ENCODE measurements at places on chromosomes 2 and 18.

DNA sequence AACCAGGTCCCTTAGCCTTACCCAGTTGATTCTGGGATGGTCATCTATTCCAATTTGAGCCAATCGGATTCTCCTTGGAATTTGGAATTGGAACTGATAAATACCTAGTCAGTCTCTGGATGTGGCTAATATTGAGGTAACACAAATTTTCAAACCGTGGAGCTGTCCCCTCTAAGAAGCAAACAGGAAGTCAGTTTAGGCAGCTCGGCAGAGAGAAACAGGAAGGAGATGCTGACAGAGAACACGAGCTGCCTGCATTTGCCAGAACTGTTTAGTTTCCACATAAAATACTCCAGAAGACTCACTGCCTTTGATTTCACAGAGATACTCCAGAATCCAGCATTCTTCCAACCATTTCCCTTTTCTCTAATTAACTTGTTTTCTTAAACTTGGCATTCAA, 1024.9 kb downstream of the BCL11A start:
- no peak for DNase-seq

DNA sequence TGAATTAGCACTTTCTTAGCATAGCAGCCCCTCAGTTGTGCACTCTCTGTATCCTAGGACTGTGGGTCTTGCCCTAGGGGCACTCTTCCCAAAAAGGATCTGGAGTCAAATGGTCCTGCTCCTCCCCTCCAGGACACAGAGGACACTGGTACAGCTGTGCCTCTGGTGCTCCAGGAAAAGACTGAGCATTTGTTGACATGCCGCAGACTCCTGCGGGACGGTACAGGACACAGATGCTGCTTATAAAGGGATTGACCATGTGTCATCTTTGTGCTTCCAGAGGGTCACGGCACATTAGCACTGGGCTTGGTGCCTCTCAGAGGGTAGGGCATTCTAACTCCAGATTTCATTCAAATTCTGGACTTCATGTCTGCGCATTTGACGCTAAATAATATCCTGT, 110.5 kb downstream of the KLF7 start:
- DNase-seq = no peak

DNA sequence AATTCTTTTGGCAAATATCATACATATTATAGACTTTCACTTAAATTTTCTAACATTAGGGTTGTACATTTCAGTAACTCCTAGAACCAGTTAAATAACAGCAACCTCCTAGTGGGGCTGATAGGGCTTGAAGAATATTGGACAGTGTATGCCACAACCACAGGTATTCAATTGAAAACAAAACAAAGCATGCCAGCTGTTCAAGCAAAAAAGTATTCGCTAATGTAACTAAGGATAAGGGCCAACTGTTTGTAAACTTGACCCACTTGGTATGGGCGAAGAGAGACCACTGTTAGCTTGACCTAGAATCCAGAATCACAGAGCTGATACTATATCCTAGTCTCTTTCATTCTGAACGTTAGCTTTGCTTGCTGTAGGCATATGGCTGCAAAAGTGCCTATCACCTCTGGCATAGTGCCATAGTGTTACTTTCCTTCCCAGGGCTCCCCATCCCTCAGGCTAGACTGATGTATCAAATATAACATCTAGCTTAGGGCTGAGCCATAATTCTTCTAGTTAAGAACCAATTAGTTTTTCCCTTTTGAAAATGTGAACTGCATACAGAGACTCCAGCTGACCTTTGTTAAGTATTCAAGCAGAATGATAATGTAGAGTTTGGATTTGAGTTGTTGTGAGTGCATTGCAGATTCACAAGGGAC, 458.8 kb upstream of the NRXN1 start:
- no peak for DNase-seq

DNA sequence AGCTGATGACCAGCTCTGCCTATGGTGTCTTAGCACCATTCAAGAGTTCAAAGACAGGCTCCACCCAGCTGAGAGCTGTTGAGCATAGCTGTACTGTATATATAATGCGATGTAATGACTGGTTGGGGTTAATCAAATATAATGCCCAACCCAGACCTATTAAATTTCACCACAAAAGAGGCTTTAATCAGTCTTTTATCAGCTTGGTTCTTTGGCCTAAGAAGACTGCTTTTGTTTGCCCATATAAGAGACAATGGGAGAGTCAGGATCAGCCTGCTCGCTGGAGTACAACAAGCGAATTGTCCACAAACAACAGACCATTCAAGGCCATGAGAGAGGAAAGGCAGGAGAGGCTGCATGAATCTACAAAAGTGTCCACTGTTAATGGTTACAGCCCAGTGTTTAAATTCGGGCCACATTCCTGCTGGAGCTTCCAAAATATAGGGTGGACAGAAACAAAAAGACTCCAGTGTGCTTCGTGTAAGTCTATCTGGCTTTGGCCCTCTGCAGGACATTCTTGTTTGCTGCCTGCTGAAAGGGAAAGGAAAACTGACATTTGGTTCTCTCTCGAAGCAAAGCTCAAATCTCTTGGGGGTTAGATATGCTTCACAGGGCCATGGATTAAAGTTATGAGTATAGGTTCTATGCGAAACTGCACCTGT, 299.0 kb upstream of the FBXO11 start:
- no peak for DNase-seq

DNA sequence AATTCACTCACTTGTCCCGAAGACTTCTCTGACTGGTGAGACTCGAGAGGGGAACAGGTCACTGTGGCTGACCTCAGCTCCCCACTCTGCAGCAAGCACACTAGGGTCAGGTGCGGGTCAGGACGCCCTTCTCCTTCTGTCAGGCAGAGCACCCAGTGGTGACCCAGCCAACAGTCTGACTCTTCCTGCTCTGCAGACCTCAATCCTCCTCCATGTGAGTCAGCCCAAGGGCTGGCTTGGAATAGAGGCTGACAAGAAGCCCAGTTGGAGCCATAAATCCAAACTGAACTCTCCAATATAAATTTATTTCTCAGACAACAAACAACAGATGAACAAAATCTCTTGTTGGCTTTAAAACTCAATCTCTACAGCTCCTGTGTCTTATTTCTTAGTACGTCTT, 253.1 kb downstream of the SH3BP4 start:
- DNase-seq = no peak

Measured in adrenal gland (tissue), 19 donors.